ENCODE measurements at places on chromosomes 7 and 10. TPM values are rescaled to one million over a fixed set of nuclear protein-coding genes. Genes with fewer than 3 reads are reported as not detected.

GRCh38 chr10:130958981-130959751 lies 352.4 kb downstream of the TCERG1L start:
- no peaks in the 10 kb centered on the region for H3K27me3 ChIP-seq
- H3K4me1 ChIP-seq, result no peaks in the 10 kb centered on the region
- no peaks in the 10 kb centered on the region for H3K36me3 ChIP-seq
- no peak overlapping the region for H3K4me3 ChIP-seq
- no peak overlapping the region for H3K27ac ChIP-seq

GRCh38 chr7:36545291-36545690 lies 155.6 kb downstream of the ANLN start:
- H3K4me3 ChIP-seq, result no peak overlapping the region
- no peak overlapping the region for H3K27ac ChIP-seq
- DNase-seq, result no peak
- H3K4me1 ChIP-seq, result no peaks in the 10 kb centered on the region
- H3K36me3 ChIP-seq, result peaks cover 14% of the 10 kb centered on the region
- no peaks in the 10 kb centered on the region for H3K27me3 ChIP-seq

DNA sequence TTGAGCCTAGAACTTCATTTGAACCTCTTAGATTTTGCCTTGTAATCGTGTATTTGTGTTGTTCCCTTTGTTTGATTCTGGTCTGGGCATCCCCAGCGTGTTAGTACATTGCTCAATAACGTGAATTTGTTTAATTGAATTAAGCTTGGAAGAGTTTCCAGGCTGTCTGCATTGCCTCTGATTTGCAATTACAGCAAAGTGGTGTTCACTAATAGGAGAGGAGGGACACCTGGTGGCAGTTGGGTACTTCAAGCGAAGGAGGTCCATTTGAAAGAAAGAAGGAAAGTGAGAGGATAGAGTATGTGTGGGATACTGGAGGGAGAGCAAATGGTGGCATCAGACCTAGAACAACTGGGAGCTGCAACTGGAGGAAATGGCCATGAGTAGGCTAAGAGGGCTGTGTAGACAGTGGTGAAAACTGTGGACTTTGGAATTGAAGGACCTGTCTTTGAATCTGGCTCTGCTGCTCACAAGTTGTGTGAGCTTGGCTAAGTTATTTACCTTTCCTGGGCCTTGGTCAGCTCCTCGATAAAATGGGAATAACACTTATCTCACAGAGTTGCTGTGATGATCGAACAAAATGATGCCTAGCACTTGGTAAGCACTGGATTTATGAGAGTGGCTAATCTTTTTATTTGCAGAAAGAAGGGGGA lies 15.1 kb downstream of the LSMEM1 start:
- H3K4me1 ChIP-seq, result no peaks in the 10 kb centered on the region
- H3K27ac ChIP-seq, result no peak overlapping the region
- H3K4me3 ChIP-seq, result no peak overlapping the region
- no peaks in the 10 kb centered on the region for H3K36me3 ChIP-seq

The ELN gene
- total RNA-seq, result not detected

DNA sequence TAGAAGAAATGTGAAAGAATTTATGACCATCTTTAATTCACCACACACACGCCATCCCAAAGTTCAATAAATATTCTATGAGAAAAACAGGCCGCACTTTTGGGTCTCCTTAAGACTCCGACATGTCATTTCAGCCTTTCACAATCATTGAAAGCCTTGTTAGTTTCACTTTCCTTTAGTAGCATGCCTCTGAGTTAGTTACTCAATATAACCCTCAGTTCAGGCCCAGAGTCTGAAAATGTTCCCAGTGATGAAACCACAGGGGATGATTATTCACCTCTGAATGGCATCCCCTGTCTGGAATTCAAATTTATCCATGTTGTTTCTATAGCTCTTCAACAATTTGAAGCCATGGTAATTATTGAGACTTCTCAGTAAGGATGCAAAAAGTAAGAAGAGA lies 278.1 kb upstream of the NRP1 start:
- no peaks in the 10 kb centered on the region for H3K36me3 ChIP-seq
- H3K27me3 ChIP-seq, result no peaks in the 10 kb centered on the region
- H3K4me3 ChIP-seq, result no peak overlapping the region
- DNase-seq, result no peak

The FKBP6 gene
- not detected for total RNA-seq

DNA sequence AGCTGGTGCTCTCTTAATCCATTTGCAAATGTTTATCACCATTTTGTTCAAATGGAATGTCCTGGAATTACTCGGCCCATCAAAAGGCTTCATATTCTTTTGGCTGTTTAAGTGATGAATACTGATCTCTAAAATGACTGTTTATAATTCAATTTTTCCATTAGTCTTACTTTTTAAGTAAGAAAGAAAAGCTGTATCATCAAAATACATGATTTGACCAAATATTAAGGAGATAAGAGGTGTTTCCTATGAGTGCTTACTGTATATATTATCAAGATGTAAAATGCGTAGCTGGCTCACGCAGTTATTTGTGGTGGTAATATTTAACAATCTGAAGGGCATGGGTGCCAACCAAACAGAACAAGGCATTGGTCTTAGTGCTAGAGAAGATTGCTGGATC lies 51.2 kb downstream of the OTUD1 start:
- no peak overlapping the region for H3K27ac ChIP-seq
- peaks cover 10% of the 10 kb centered on the region for H3K27me3 ChIP-seq
- no peaks in the 10 kb centered on the region for H3K4me1 ChIP-seq

DNA sequence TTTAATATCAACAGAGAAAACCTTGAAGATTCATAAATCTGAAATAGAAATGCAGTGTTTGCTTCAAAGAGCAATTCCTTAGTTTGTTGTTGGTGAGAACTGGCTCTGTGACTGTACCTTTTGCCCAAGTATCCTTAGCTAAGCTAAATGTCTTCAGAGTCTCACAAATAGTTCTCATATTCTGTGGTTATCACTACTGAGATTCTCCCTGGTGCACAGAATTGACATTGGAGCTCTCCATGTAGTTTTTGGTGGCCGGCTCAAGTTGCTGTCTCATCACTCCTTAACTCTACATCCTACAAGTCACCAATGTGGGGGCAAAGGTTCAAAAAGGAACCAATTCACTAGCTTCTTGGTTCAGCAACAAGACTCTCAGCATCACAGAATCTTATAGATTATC lies 780.3 kb downstream of the LRMDA start:
- no peak overlapping the region for H3K27ac ChIP-seq
- H3K4me3 ChIP-seq, result no peak overlapping the region
- no peaks in the 10 kb centered on the region for H3K36me3 ChIP-seq

The GIMAP4 gene
- total RNA-seq, result 62.7 TPM

- H3K4me1 ChIP-seq, result no peaks in the 10 kb centered on the region
- no peak overlapping the region for H3K27ac ChIP-seq
- no peaks in the 10 kb centered on the region for H3K36me3 ChIP-seq
- DNase-seq, result no peak
- H3K4me3 ChIP-seq, result no peak overlapping the region
- peaks cover 2% of the 10 kb centered on the region for H3K27me3 ChIP-seq
Observed at GRCh38 chr10:17563452-17563851, 53.7 kb downstream of the HACD1 start.

- H3K27ac ChIP-seq, result peak overlapping the region; percentile 91
- H3K27me3 ChIP-seq, result no peaks in the 10 kb centered on the region
- no peak overlapping the region for H3K4me3 ChIP-seq
- H3K4me1 ChIP-seq, result peaks cover 17% of the 10 kb centered on the region
- DNase-seq, result peak; percentile 63
- no peaks in the 10 kb centered on the region for H3K36me3 ChIP-seq
Observed at GRCh38 chr10:78763651-78764395, 304.9 kb upstream of the ZMIZ1 start.

GRCh38 chr7:104859754-104860426 lies 154.1 kb upstream of the KMT2E start:
- H3K27me3 ChIP-seq, result peaks cover under 1% of the 10 kb centered on the region
- no peak overlapping the region for H3K27ac ChIP-seq
- DNase-seq, result no peak
- no peak overlapping the region for H3K4me3 ChIP-seq
- H3K36me3 ChIP-seq, result no peaks in the 10 kb centered on the region

All from activated CD4-positive, alpha-beta T cell treated with anti-CD3 and anti-CD28 coated beads, Interleukin-2, amount 10 ng/mL, durations not matched to agents 24 days and 14 days (primary cell).